ENCODE measurements at places on chromosomes 11 and 22.

- DNase-seq, result no peak
Measured at GRCh38 chr11:47587723-47588326, 1.3 kb downstream of the FAM180B start.

- no peak for DNase-seq
Measured at GRCh38 chr11:96447208-96448110, 57.6 kb downstream of the JRKL start.

GRCh38 chr22:42860968-42861367 is 3.9 kb upstream of the ARFGAP3 start:
- DNase-seq, result no peak

DNA sequence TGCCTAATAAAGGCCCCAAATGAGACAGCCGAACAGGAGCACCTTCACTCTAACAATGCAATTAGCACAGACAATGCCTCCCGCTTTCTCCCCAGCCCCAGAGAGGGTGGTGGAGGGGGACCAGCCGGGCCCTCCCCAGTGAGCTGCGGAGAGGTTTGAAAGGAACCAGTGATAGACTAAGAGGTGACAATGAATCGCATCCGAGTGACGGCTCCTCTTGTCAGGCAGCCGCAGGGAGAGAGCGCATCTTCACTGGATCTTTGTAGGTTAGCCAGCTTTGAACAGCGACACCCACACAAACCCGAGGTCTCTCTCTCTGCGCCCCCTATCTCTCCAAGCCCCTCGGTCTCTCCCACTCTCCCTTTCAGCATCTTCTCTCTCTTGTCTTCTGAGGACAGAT is 28.0 kb downstream of the FLRT1 start:
- DNase-seq, result no peak

GRCh38 chr11:646214-646613 is 9.1 kb downstream of the DRD4 start:
- DNase-seq, result no peak

DNA sequence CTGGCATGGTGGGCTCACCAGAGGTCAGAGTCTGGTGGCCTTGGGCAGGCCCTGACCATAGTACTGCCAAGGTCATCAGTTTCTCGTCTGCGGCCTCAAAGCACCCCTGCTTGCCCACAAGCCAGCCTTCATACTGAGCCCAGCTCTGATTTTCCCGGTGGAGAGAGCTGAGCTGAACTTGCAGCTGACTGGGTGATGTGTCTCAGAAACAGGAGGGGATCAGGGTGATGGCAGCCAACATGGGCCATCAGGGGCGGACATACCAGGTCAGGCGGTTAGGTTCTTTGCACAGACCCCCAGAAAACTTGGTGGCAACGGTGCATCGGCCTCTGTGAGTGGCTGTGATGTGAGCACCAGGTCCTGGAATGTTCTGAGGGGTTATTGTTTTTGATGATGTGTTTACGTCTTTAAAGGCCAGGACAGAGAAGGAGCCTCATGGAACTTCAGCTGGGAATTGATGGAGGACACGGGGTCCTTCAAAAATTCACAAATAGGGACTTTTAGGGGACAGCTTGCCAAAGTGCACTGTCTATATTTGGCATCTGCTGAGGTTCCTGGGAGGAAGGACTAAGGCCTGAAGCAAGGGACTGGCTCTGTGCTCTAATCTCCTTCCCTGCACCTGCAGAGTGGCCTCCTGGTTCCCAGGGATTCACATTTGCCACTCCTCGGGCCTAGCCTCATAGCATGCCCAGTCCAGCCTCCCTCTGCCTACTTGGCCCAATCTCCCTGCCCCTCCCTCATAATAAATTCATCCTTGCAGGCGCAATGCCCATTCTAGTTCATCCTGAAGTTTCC is 131.2 kb downstream of the OSBP2 start:
- no peak for DNase-seq

GRCh38 chr22:43126501-43127165 is 16.1 kb downstream of the BIK start:
- peak; percentile 95 for DNase-seq

DNA sequence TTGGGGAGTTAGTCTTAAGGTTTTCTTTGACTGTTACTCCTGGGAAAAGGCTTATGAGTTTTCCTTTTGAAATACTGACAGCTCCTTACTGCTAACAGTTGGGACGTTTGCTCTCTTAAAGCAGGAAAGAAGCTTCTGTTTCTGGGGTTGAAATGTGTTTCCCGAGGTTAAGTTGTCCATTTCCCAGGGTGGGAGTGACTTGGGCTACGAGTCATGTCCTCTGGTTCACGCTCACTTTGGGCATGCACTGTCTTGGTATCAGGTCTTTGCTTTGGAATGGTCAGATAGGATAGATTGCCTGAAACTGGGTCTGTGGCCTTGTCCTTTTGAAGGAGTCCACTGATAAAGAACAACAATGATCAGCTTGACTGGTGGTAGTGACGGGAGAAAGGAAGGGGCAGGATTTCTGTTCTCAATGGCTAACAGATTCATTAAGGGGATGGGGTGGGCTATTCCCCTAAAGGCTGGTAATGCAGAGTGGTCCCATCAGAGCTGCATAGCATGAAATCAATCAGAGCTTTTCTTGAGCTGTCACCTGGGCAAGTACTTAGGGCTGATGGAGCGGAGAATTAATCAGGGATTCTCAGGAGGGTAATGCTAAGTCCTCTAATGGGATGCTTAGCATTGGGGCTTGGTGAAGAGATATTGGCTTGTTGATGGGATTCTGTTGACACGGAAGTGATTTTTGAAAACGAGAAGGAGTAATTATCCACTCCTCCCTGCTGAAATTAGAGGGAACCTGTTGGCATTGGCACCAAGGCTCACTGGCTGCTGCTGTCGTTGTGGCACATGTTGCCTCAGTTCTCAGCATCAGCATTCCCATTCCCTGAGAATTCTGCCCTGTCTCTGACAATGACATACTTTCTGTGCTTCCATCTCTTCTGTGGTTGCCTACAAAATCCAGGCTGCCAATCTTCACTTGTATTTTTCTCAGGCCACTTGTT is 81.6 kb downstream of the TEAD1 start:
- peak; percentile 43 for DNase-seq

GRCh38 chr11:103420593-103420992 is 311.4 kb downstream of the DYNC2H1 start:
- peak; percentile 71 for DNase-seq

DNA sequence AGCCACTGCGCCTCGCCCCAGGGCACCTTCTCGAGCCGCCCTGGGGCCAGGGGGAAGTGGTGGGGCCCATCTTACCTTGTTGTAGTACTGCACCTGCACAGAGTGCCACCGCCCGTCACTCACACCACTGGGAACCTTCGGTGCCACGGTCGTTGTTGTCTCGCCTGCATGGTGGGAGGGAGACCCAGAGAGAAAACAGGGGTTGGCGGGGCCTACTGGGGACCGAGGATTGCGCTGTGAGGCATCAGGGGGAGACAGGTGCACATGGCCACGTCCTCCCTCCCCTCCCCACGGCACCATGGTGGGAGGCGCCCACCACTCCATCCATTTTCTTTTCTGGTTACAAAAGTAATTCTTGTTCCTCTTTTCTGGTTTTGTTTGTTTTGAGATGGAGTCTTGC is 97.8 kb downstream of the TRMU start:
- no peak for DNase-seq

DNA sequence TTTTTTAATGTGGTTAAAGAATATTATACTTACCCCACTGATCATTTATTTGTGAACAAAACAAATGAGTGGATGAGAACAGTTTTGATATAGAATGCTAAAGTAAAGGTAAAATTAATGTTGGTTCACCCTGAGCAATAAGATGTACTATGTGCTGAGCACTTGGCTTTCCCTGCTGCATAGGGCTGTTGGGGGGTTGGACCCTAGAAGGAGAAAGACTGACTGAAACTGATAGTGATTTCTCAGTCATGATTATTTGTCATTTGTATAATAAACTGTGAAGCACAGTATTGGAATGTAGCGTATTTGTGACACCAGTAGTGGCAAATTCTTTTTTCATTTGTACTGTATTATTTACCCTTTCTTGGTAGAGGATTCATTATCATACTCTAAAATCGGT is 63.3 kb downstream of the PRMT3 start:
- DNase-seq, result no peak

GRCh38 chr11:111438168-111438567 is 59.1 kb upstream of the POU2AF1 start:
- DNase-seq, result no peak

- DNase-seq, result no peak
Measured at GRCh38 chr11:44852952-44853351, 97.7 kb downstream of the TP53I11 start.

DNA sequence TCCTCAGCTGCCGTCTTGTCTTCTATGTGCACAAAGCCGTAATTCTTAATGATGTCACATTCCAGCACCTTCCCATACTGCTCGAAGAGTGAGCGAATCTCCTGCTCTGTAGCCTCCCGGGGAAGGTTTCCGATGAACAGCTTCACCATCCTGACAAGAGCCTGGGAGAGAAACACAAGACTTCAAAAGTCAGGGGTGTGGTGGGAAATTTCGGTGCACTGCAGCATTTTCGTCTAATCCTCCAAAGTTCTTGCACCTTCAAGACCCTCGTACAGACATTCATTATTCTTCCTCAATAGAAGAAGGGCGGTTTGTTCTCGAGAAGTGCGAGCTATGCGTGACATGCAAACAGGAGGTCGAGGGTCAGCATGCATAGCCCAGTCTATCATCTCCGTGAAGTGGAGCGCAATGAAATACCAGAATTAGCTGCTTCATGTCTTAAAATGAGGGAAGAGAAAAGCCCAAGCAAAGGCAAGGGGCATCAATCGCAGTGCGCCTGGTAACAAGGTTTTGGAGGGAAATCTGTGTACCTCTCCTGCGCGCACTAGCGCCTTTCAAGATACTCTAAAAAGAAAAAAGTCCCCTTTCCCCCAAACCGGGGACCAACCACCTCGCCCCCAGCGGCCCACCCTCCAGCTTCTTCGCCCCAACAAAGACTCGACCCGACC is 622 bp downstream of the RBM4B start:
- DNase-seq, result peak; percentile 8

- DNase-seq, result no peak
Measured at GRCh38 chr11:28542561-28542960, 434.4 kb downstream of the METTL15 start.

DNA sequence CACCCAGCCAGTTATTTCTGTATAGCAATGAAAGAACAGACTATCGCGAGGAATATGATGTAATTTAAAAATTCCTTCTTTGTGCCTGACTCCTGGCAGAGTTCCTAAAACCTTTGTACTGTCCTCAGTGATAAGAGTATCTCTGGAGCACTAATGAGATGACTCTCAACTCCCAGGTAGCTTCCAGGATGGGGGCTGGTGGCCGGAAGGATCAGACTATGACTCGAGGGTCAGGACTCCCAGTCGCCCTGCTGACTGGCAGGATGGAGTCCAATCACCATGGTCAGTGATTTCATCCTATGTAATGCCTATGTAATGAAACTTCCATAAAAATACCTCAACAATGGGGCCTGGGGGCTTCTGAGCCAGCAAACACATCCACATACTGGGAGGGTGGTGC is 135.1 kb downstream of the SHANK2 start:
- DNase-seq, result peak; percentile 89

- peak; percentile 87 for DNase-seq
Measured at GRCh38 chr11:88543902-88544655, 206.5 kb upstream of the CTSC start.

GRCh38 chr11:34270711-34271110 is 87.1 kb downstream of the ABTB2 start:
- DNase-seq, result no peak

- DNase-seq, result peak; percentile 11
Measured at GRCh38 chr11:67656278-67656922, 5.9 kb upstream of the ACY3 start.

DNA sequence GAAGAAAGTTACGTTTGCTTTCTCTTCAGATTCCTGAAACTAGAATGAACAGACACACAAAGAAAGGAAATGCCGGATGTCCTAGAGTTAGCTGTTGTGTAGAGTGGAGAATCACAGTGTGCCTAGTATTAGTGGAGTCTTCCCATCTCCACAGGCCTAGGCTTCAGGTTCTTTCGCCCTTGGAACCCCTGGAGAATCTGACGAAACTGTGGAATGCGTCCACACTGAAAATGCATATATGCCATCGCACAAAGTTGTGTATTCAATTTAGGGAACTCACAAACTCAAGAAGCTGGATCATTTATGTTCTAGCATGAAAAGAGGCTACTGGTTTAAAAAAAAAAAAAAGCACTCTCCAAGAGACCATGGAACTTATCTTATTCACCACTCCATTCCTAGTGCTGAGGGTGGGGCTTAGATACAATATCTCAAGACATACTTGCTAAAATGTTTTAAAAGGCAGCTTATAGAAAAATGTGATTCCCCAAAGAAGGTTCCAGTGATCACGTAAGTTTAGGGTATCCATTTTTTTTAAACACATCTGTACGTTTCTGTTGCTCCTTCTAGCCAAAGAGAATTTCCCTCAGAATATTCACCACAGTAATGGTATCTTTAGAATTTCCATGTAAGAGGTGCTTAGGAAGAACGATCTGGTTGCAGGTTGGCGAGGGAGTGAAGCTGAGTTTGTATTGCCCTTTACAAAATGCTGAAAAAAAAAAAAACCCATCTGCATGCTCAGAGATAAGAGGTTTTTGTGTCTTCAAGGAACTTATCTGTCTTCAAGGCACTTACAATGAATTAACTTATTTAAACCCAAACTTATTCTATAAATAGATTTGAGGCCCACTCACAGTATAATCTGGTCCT is 20.0 kb downstream of the MAML2 start:
- no peak for DNase-seq

GRCh38 chr11:74288161-74288560 is 23.3 kb downstream of the P4HA3 start:
- DNase-seq, result peak; percentile 85

GRCh38 chr22:37357446-37358075 is 69.7 kb downstream of the ELFN2 start:
- no peak for DNase-seq

DNA sequence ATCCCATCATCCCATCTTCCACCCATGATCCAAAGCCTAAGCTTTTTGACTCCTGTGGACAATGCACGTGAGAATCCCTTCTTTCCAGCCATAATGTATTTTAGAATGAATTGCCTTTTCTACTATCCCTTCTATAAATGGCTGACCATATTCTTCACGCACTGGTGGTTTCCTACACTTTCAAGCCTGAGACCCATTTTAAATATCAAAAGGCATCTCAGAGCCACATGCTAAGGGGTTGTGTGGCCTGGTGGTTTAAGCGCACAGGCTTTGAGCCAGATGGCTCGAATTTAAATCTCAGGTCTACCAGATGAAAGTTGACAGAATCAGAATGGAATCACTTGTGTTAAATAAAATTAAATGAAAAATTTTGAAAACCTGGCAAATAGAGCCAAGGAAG is 54.5 kb downstream of the C11orf91 start:
- DNase-seq, result no peak

Data from kidney tubule cell (primary cell).